Activated naive CD4-positive, alpha-beta T cell treated with anti-CD3 and anti-CD28 coated beads, Interleukin-2, amount 50 U/mL, for 72 hours (primary cell): ENCODE measurements at places on chromosomes 1 and 21. TPM values are rescaled to one million over a fixed set of nuclear protein-coding genes. Genes with fewer than 3 reads are reported as not detected.

DNA sequence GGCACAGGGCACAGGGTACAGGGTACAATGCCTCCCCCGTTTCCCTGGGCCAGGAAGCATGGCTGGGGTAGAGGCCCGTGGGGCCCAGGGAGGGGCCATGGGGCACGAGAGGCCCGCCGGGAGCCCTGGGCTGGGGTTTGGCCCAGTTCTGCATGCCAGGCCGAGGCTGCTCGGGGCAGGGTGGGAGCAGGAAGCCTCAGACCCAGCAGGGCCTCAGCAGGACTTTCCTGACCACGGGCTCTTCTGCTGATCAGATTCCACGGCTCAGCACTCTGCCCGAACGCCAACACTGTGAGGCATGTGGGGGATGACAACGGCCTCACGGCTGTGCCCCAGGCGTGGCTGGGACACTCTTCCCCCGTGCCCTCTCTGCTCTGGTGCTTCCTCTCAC is 104.3 kb downstream of the NPHP4 start:
- no peak for DNase-seq

- no peak for DNase-seq
These were observed 59.5 kb downstream of the SKI start for GRCh38 chr1:2287649-2288048.

DNA sequence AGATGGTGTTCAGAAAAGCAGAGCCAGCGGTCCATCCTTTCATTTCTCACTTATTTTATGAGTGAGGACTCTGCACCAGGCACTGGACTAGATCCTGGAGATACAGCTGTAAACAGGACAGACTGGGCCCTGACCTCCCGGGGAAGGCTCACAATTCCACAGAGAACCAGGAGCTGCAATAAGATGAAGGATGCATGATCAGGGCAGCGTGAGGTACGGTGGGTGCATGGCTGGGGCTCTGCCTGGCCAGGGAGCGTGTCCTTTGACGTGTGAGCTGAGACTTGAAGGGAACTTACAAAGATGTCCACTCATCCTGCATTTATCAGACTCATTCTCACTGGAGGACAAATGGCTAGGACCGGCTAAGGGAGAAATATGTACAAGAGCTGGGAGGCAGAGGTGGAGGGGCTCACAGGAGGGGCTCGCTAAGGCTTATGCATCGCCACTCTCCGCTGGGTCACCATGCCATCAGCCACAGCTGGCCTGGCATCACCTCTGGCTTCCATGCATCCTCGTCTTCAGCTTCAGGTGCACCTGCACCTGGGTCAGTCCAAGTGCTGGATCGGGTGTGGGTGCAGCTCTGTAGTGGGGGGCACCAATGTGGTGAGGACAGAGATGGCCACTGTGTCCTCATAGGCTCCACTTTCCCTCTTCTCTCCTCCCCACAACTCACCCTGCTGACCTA is 213.9 kb downstream of the TOMM20 start:
- DNase-seq, result no peak

Gene CD84
- 37.0 TPM for total RNA-seq

Gene CAP1
- 634 TPM for total RNA-seq

DNA sequence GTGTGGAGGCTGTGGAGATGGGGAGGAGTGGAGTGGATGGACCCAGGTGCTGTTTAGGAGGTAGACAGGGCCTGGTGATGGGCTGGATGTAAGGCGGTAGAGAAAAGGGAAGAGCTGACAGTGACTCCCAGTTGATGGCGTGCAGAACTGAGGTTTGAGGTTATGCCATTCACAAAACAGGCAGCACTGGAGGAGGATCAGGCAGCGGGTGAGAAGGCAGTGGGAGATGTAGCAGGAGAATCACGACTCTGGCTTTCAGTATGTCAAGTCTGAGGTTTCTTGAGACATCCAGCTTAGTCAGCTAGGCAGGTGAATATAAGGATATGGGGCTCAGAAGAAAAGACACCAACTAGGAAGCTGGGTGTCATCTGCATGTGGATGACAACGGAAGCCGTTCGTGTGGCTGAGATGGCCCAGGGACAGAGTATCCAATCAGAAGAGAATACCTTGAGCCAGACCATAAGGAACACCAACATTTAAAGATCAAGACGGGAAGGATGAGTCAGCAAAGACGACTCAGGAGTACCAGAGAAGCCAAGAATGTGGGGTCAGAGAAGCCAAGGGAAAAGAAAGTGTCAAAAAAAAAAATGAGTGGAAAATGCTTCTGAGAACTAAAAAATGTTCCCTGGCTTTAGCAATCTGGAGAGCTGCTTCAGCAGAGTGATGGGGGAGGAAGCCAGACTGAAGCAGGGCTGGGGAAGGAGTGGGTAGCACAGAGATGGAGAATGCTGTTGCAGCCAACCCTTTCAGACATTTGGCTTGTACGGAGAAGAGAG is 15.2 kb downstream of the LRRN2 start:
- no peak for DNase-seq
